ENCODE measurements at places on chromosomes 5 and 9.

DNA sequence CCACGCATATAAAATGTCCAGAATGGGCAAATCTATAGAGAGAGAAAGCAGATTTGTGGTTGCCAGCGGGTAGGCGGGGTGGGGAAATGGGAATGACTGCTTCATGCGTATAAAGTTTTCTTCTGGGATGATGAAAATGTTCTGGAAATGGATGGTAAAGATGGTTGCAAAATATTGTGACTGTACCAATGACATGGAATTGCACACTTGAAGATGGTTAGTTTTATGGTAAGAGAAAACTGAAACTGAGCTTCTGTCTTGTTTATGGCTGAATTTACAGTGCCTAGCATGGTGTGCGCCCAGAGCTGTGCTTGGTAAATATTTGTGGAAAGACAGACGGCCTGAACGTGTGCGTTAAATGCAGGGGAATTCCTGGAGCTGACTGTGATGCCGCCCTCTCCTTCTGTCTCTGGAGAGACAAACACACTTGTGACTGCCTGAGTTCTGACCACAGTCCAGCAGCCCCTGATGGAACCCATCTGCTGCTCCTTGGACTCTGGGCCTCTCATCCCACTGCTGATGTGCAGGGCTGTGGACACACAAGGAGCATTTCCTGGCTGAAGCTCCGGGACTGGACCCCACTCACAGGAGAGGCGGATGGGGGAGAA is 8.6 kb upstream of the PTGES start:
- DNase-seq, result no peak

- DNase-seq, result no peak
These were observed 237.0 kb downstream of the PRELID2 start for GRCh38 chr5:145598184-145598583.

DNA sequence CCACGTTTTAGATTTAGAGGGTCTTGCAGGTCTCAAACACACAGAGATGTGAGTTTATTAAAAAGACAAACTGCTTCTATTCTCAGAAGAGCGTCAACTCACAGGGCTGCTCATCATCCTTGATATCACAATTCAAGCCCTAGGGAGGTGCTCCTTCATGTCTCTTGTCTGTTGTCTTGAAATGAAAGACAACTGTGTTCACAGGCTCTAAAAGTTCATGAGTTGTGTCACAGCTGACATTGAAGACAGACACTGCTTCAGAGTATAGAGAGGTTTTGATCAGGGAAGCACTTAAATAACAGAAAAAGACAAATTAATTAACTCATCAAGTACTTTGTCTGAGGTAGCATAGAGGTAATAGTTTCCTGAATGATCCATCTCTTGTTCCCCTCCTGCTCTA is 1917.6 kb upstream of the WWC1 start:
- DNase-seq, result no peak

DNA sequence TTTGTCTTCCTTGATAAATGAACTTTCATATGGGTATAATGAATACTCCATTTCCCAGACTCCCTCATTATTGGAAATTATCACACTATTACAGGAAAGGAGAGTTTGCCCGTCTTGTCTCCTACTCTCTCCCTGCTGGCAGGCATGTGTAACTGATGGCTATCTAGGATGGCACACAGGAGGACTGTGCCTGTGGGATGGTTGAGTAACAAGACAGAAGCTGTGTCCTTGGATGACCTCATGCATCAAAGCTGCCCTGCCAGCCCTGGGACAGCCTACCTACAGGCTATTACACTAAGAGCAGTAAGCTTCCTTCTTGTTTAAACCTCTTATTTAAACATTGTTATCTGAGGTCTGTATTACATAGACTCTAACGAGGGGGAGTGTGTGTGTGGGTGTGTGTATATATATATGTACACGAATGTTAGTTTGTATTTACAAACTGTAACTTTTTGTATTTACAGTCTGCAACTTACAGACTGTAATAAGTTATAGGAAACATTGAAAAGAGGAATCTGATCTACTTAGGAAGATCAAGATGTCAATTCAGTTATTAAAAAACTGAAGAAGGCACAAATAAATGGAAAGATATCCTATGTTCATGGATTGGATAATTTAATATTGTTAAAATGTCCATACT is 247.6 kb upstream of the ACO1 start:
- peak; percentile 40 for DNase-seq

GRCh38 chr9:124394167-124394566 is 21.1 kb downstream of the PSMB7 start:
- DNase-seq, result no peak

GRCh38 chr9:91840469-91840868 is 109.6 kb downstream of the ROR2 start:
- no peak for DNase-seq

DNA sequence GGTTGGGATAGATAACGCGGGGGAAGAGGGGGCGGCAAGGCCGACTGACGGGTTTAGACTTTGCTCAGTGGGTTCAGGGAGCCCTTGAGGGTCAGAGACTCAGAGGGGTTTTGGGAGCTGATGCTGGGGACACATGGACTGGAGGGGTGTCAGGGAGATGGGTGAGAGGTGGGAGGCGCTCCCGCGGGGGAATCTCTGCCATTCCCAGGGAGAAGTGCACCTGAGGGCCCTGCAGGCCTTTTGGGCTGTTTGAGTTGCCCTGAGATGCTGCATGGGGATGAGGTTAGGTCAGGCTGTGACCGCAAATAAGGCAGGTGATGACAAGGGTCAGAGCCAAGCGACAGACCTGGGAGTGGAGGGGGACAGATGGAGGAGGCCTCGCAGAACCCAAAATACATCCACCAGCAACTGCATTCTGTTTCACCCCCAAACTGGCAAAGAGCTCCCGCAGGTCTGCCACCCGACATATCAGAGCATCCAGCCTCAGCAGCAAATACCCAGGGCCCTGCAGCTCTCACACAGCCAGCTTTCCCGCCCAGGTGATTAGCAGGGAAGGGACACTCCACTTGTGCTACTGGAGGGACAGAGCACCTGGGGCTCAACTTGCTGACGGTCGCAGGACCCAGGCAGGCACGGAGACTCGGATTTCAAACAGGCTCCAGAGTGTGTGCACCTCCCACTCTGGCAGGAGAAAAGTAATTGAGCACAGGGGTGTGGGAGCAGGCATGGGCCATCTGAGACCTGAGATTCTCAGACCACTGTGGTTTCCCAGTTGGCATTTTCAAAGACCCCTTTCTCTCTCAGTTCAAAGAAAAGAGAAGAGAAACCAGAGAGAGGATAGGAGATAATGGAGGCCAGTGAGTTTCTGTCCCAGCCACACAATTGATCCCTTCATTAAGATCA is 26.4 kb downstream of the TMOD1 start:
- DNase-seq, result no peak

- no peak for DNase-seq
These were observed 125.2 kb downstream of the EDIL3 start for GRCh38 chr5:84259283-84260045.

- no peak for DNase-seq
These were observed 32.3 kb upstream of the UBTD2 start for GRCh38 chr5:172315587-172316493.

GRCh38 chr9:68947842-68948569 is 65.9 kb downstream of the PRKACG start:
- DNase-seq, result no peak

DNA sequence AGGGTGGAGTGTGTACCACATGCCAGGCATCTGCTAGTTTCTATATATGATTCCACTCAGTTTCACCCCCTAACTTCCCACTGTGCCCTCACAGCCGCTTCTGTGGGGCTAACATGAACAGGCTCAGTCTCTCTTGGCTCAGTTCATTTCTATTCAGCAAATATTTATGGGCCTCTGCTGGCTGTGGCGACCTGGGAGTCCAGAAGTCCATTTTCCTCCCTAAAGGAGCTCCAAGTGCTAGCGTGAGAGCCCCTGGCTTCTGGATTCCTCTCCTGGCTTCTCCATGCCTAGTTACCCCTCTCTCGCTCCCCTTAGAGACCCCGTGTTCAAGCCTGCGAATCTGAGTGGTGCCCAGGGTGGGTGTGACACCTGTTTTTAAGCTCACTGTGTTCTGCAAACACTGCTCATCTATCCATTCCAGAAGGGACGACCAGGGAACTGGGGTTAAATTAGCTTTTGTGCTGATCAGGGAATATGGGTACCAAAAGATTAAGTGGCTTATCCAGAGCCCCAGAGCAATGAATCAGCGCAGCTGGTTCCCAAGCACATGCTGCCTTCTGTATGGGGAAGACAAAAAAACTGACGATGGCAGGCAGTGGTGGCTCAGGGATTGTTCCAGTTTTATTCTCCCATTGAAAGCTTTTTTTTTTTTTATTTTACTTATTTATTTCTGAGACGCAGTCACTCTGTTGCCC is 57.6 kb downstream of the HMCN2 start:
- DNase-seq, result peak; percentile 51

DNA sequence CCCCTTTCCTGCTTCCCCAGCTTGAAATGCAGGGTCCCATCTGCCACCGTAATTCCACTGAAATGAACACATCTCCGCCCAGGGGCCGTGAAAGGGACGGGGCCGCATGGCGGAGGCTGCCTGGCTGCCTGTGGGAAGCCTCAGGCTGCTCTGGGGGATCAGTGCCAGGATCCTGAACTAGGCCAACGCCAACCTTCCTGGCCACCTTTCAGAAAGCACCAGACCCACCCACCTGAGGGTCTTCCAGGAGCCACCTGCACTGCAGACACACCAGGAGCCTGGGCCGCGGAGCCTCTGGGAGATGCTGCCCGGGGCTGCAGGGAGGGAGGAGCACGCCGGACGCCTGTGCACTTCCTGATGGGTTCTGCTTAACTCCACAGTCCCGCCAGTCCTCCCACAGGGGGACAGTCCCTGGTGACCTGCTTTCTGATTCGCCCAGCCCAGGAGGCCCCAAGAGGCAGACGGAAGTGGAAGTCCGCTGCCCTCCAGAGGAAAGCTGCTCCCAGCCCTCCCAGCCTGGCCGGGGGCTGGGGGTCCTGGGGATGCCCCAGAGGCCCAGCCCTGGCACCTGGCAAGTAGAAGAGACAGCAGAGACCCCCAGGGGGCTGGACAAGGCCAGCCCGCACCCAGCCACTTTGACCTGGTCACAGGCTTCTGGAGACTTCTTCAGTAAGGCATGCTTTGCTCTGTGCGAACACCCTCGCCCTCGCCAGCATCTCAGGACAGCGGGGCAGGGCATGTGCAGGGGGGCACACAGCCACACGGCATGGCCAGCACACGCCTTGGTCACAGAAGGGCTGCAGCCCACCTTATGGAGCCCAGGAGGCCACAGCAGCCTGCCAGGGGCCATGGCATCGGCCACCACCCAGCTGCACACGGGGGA is at the start of gene CARD9:
TSS of gene CARD9 (minus strand) at position 370 of the 883 bp plus-strand sequence. CDS start 1,591 bp downstream, outside the sequence.
- no peak for DNase-seq

DNA sequence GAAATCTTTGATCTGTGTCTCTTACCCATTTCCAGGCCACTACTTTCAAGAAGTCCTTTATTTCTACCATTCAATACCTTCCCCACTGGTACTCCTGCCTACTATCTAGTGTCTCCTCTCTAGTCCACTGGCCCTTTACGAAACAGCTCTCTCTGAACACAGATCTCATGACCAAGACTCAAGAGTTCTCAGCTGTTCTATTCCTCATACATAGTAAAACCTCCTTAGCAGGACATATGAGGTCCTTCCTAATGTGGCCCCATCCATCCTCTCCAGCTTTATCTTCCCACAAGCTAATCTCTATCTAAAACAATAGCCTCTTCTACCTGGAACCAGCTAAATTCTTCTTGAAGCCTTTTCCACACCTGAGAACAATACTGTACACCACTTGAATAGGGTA is 2.6 kb downstream of the TEX10 start:
- no peak for DNase-seq

- no peak for DNase-seq
These were observed 81.4 kb downstream of the ZNF608 start for GRCh38 chr5:124665035-124665434.

- no peak for DNase-seq
These were observed 11.5 kb upstream of the PANK3 start for GRCh38 chr5:168590666-168591065.

- DNase-seq, result no peak
These were observed 535.5 kb upstream of the GRIN3A start for GRCh38 chr9:102273952-102274351.

GRCh38 chr9:126516936-126517832 is 96.5 kb upstream of the LMX1B start:
- peak; percentile 59 for DNase-seq

DNA sequence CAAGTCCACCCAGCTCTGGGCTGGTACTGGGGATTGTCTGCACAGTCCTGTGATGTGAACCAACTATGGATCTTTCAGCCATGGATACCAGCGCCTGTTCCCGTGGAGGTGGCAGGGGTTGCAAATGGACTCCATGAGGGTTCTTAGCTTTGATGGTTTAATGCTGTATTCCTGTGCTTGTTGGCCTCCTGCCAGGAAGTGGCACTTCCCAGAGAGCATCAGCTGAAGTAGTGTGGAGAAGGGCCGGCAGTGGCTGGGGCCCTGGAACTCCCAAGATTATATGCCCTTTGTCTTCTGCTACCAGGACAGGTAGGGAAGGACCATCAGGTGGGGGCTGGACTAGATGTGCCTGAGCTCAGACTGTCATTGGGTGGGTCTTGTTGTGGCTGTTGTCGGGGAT is 1104.8 kb upstream of the COX7C start:
- DNase-seq, result no peak

- no peak for DNase-seq
These were observed 3.4 kb downstream of the PRRC2B start for GRCh38 chr9:131397100-131397790.

GRCh38 chr9:127927201-127927987 is 3.2 kb downstream of the PIP5KL1 start:
- DNase-seq, result peak; percentile 70

DNA sequence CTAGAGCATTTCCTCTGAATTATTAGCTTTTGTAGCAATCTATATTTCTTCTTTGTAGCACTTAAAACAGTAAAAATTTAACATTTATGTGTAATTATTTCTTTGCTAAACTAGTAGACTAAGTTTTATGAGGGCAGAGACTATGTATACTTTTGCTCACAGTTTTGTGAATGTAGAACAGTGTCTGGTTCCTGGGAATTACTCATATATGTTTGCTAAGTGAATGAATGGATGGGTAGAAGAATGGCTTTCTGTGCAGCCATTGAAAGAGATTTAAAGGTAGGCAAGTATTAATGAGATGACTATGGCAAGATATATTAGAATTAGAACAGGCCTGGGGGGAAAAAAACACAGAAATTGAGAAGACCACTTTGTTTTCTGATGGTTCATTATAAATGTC is 140.1 kb downstream of the PAM start:
- no peak for DNase-seq

- DNase-seq, result peak; percentile 51
These were observed 20.8 kb downstream of the STKLD1 start for GRCh38 chr9:133396952-133397351.

DNA sequence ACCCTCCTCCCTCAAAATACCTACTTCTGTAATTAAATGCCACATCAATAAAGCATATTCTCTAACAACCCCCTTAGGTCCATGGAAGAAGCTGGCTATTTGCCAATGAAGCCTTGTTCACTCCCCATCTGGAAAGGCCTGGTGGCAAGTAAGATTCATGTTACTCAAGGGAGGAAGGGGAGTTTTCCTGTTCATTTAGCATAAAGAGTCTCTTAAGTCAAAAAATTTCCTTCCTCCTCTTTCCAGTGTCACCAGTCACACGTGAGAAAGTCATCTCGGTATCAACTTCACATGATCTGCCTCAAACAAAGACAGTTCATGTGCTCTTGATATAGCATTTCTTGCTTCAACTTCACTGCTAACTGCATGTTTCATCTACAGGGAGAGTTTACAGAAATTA is 32.7 kb upstream of the RIC1 start:
- no peak for DNase-seq

- no peak for DNase-seq
These were observed 21.6 kb upstream of the SSBP2 start for GRCh38 chr5:81772488-81772887.
